ENCODE measurements at places on chromosomes 2 and 18.

GRCh38 chr2:239040152-239040761 is 192.4 kb downstream of the TWIST2 start:
- no peak for DNase-seq

DNA sequence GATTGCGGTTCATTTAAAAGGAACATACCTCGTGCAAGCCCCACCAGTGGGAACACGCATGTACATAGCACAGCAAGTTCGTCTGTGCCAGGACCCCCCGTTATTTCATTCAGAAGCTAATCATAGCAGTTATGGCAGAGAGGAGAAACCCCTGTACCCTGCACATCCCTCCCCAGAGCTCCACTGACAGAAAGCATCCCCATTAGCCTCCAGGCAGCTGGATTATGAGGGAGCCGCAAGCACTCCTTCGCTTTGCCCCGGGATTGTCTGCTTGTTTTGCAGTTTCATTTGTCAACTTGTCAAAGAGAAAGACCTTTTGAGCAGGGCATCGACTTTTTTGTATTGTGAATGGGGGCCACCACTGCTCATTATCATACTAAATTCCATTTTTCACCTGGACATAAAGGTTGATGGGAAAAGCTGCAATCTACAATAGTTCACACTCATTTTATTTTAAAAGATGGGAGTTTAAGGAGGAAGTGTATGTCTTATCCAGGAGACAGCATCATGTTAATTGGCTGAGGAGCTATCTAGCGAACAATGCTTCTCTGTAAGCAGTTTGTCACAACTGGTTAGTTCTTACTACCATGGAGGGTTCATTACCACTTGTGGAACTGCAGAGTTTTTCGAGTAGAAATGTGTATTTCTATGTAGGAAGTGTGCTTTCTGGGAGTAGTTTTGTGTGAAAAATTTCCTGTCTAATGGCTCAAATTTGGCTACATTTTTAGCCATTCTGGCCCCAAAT is 255.3 kb downstream of the THSD7B start:
- no peak for DNase-seq

DNA sequence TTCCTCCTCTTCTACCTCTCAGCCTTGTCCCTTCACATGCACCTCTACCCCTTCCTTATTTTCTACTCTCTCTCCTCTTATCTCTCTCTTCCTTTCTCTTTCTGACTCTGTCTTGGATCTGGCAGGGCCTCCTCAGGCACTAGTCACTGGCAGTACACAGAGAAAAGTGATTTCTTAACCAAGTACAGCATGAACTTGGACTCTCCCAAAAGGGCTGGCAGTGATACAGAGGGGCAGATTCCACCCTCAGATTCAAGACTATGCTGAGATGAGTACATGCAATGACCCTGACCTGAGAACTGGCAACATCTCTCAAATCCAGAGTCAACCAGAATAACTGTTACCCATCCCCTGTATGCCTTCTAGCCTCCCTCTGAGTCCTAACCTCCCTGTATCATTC is 4.3 kb downstream of the AOX1 start:
- no peak for DNase-seq

DNA sequence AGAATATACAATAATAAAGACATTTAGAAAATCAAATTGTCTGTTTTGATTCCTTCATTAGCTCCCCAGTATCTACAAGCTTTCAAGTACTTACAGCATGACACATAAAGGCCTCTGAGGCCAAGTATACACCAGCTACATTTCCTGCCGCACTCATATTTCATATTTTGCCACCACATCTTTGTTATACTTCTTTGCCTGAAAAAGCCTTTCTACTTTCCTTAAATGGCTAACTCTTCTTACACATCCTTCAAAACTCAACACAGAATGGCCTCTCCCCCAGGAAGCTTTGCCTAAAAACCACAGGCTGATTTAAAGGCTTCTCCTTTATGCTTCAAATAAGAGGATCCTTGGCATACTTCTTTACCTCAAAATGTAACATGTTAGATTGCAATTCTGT is 4.5 kb downstream of the STK17B start:
- DNase-seq: no peak

- no peak for DNase-seq
Observed at GRCh38 chr2:34098256-34098655, 499.2 kb upstream of the FAM98A start.

DNA sequence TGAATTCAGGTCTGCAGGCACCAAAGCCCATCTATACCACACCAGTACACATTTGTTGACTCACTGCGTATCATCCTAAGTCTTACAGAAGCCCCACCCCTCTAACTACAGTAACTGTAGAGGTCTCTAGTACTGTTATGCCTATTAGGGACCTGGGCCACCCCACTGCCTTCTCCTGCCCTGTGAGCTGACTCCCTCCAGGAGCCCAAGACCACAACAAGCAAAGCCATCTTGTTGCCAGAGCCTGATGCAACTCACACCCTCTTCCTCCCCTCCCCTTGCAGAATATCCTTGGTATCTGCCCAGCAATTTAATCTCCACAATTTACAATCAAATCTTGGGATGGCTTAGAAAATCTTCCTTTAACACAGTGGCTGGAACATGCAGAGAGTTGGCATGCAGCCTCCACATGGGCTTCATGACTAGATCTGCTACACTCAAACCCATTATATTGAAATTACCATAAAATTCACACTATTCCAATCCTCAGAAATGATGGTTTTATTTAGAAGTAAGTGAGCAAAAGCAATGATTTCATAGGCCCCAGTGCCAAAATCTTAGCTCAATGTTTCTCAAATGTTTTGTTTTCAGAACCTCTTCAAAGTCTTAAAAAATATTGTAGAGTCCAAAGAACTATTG is 17.7 kb upstream of the CYP1B1 start:
- DNase-seq: no peak

- DNase-seq: no peak
Observed at GRCh38 chr2:219875036-219875435, 247.6 kb downstream of the SLC4A3 start.

DNA sequence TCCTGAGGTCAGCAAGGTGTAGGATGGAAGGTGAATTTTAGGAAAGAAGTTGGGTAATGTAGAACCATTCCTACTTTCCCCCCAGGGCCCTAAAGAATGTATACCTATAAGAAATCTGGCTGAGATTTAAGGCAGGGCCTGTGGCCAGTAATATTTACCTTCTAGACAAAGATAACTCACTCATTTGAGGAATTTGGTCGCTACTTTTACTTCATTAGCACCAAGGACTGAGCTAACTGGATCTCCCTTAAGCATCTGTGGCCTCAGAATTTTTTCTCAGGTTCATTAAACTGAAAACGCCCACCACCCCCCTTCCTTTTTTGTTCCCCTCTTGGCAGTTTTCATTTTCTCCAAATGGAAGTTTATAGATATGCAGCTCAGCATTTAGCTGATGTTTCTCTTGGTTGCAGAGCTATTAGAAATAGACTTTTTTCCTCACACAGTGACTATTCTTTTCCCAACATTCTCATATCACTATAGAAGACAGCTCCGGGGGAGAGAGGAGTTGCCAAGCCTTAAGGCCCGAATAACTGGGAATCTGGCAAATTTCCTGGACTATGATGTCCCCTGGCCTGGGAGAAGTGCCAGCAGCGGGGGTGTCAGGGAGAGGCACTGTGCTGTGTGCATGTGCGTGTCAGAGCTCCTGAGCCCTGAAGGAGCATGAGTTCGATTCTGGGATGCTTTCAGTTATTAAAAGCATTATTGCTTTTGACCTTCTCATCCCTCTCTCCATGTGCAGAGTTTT is 310.9 kb downstream of the PRKCE start:
- DNase-seq: no peak

DNA sequence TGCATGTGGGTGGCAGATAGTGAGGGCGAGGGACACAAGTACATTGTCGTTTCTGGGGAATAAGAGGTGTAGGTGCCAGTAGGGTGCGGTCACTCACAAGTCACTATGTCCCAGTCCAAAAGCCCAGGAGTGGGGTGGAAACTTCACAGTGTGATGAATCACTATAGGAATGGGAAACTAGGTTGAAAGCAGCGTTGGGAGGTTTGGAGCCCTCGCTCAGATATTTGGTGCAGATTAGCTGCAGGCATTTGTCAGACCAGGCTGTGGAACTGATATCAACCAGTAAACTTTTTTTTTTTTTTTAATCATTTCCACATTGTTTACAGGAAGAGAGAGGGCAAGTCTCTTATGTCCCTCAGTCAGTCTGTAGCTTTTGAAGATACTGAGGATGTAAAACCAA is 121.8 kb downstream of the CERS6 start:
- no peak for DNase-seq

- DNase-seq: no peak
Observed at GRCh38 chr2:211033765-211034164, 477.4 kb downstream of the CPS1 start.

DNA sequence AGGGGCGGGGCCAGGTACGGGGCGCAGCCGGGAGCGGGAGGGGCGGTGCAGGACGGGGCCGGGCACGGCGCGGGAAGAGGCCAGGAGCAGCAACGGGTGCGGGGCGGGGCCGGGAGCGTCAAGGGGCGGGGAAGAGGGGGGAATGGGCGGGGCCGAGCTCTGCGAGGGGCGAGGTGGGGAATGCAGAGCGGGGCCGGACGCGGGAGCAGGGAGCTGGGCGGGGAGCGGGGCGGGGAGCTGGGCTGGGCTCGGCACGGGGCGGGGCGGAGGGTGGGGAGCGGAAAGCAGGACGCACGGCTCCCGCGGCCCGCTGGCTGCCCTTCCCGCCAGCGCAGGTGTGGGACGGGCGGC is at the start of gene IMPA2:
Gene IMPA2 (plus strand): TSS at position 316 of the 351 bp plus-strand sequence. CDS start 163 bp downstream, outside the sequence.
- DNase-seq: no peak

DNA sequence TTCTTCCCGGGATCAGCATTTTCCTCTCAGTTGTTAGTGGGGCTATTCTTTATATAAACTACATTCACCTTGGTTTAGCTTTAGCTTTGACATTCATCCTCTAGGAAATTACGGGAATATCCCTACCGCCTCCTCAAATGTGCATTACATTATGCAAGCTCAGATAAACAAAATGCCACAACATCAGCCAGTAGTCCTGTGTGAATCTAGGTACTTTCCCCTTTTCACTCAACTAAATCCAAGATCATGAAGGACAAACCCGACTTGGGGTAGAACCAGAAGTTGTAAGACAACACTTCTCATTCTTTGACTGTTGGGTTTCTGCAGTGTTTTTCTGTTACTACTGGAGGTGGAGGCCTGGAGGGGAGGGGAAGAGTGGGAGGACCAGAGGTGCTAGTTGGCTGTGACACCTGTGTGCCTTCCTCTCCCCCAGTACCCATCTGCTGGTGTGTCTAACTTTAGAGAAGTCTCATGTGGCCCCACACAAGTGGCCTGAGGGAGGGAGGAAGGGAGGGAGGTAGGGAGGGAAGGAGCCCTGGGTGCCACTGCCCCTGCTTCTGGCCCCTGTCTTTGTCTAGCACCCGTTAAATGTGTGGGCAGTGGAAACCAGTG is 84.8 kb upstream of the BCL2L11 start:
- DNase-seq: no peak

GRCh38 chr2:162711832-162712540 is 126.6 kb downstream of the KCNH7 start:
- no peak for DNase-seq

DNA sequence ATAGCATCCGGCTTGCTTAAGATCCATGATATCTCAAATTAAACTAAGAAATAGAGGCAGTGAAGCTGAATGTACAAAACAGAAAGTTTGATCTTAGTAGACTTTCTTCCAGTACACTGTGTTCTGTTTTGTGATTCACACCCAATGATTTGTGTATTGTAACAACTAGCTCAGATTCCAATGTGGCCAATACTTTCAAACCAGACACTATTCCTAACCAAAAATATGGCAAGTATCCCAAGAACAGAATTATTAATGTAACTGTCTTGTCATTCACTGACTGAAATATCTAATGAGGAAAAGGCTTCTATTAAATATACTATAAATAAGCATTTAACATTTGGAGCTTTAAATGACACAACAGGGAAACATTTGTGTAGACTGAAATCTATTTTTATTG is 299.1 kb downstream of the NRXN1 start:
- DNase-seq: no peak

GRCh38 chr18:77065221-77065981 is 67.2 kb downstream of the MBP start:
- no peak for DNase-seq

DNA sequence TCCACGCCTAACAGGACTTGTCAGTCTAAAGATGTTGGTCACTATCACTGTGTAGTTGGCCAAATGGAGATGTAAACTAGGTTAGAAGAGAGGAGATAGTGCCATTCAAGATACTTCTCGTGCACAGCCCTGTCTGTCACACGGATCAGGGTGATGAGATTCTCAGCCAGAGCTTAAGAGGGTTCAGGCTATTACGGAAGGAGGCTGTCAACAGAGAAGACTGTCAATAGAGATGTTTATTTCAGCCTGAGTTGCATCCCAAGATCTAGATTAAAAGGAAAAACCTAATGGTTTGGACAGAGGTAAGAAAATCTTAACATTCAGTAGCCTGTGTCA is 83.4 kb downstream of the AAK1 start:
- no peak for DNase-seq

DNA sequence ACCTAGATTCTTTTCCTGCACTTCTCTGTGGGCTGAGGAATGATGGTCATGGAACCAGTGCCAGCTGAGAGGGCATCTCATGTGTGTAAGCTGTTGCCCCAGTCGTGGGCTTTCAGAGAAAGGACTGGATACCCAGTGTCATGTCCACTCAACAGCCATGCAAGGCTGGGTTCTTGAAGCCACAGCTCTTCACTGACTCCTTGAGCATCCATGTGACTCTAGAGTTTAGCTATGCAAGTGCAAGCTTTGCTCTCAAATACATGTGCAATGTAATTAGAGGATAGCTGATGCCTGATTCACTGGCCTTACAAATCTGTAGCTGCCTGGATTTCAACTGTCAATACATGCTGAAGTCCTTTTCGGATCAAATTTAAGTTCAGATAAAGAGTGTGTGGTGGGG is 46.8 kb upstream of the EML6 start:
- no peak for DNase-seq

DNA sequence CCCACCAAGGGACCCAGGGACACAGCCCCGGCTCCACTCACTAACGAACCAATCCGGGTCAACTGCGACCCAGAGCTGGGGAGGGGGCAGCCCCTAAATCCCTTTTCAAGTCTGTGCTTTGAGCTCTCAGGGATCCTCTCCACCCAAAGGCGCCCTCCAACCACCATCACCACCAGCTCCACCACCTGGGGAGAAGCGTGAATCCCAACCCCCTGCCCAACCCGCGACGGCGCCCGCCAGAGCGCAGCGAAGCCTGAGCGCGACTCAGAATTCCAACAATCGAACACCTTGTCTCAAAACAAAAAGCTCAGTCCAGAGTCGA is 497 bp downstream of the DSC3 start:
- no peak for DNase-seq

DNA sequence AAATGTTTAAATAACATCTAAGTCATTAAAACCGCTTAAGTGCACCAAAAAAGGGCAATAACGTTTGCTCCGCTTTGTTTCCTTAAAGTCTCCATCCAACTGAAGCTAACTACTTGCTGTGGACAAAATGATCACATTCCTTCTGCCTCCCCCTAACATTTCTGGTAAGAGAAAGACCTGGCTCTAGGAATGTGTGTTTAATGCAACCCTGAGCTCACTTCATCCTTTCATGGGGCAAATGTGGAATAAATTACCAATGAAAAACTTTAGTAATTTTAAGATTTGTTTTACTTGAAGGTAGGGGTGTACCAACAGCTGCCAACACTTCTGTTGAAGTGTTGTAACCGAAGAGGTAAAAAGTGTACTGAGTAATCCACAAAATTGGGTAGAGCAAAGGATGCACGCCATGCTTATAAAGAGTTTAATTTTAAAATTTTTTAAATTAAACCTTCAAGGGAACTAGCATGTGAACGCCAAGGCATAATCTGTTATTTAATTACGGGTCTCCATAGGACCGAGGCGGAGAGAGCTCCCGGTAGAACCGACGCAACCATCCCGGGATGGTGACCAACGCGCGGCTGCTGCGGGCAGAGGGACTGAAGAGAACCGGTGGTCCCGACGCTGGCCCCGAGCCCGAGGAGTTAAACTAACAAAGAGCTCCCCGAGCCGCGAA is 1.1 kb downstream of the HNRNPLL start:
- no peak for DNase-seq

Data from stimulated activated CD4-positive, alpha-beta T cell treated with anti-CD3 and anti-CD28 coated beads, Interleukin-4, amount 100 ng/mL, for 48 hours (primary cell).